ENCODE measurements at places on chromosomes 1 and 21.
A peak's percentile ranks its signal among the peaks of the same experiment; 100 is the strongest.

GRCh38 chr1:102628109-102628613, 480.2 kb downstream of the COL11A1 start:
- DNase-seq, result peak; percentile 86

DNA sequence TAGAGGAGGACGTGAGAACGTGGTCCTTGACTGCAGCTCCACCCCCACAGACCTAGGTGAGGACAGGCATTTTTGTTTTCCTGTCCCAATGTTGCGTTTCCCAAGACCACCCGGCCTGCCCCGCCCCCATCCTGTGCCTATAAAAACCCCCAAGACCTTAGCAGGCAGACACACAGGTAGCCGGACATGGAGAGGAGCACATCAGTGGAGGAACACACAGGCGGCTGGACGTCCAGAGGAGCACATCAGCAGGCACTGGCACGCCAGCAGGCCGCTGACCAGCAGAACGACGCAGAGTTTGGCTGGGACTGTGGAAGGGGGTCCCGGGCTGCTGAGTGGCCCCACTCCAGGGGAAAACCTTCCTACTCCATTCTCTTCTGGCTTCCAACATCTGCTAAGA, 12.7 kb upstream of the HMGCL start:
- no peak for DNase-seq

DNA sequence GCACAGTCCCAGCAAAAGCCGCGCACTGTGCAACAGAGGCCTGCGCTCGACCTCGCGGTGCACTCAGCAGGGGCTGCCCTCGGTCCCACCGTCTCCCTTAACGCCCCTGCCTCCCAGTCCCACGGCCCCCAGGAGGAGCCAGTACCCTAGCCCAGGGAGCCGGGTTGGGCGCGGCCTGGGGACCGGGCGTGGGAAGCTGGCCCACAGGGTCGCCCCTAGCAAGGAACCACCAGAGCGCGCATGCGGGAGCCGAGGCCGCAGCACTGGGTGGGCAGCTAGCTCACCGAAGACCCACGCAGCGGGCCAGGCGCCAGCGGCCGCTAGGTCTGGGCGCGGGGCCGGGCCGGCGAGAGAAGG, 21.6 kb upstream of the ZNF678 start:
- DNase-seq, result no peak

GRCh38 chr1:221451741-221452140, 290.1 kb downstream of the DUSP10 start:
- no peak for DNase-seq

DNA sequence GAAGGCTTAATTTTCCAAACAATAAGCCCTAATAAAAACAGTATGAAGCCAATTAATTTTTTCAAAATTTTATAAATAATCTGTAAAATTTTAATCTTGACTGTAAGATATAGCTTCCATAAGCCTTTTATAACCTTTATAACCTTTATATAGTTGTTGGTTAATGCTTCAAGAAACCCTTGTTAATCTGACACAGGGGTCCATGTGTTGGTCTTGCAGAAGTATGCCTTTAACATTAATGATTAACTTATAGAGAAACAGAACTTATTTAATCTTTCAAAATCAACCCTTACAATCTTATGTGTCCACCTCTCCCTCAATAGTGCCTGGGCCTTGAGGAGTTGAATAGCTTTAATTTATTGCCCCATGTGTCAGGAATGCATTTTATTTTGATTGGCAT, 23.2 kb upstream of the HAO2 start:
- no peak for DNase-seq

GRCh38 chr21:34198231-34199120, 125.1 kb downstream of the MRPS6 start:
- no peak for DNase-seq

GRCh38 chr1:61078618-61079295, 3.6 kb upstream of the NFIA start:
- no peak for DNase-seq

GRCh38 chr1:206489980-206490770, 17.2 kb upstream of the RASSF5 start:
- DNase-seq, result no peak

DNA sequence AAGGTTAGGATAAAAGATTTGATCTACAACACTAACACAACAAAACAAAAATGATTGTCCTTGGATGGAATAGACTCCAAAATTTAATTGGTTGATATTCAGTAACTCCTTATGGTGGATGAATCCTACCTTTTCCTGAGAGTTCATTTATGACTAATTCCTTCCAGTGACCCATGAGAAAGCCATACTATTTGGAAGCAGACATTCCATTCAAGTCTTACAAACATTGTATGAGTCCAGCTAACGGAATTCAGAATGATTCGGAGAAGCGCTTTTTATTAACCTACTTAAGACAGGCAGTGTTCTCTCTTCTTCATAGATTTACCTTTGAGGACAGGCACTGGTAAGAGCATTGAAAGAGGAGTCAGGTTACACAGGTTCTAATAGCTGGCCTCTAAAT, 155.6 kb upstream of the ZNF648 start:
- DNase-seq, result no peak

DNA sequence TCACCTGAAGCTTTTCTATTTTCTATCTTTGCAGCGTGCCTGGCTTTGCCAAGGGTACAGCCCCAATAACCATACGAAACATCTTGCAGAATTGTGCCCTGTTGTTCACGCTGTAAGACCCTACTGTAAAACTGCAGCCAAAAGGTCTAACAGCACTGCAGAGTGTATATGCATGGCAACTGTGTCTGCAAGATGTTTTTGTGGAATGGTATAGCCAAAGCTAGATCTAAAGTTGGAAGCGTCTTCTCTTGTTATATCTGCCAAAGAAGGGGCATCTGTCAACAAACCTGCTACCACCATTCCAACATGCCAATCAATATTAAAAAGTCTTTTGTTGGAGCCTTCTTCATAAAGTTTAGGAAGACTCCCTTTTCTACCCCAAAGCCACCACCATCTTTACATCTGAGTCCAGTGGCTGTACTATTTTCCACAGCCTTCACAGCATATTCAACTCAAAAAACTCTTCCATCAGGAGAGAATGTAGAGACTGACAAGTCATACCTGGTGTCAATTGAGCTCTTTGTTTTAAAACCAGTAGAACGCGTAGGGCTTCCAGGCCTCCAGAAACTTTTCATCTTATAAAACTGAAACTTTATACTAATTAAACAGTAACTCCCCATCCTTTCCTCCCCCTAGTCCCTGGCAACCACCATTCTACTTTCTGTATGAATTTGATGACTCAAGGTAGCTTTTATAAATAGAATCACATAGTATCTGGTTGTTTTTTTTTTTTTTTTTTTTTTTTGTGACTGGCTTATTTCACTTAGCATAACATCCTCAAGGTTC, 40.0 kb downstream of the ZSCAN20 start:
- DNase-seq, result no peak

DNA sequence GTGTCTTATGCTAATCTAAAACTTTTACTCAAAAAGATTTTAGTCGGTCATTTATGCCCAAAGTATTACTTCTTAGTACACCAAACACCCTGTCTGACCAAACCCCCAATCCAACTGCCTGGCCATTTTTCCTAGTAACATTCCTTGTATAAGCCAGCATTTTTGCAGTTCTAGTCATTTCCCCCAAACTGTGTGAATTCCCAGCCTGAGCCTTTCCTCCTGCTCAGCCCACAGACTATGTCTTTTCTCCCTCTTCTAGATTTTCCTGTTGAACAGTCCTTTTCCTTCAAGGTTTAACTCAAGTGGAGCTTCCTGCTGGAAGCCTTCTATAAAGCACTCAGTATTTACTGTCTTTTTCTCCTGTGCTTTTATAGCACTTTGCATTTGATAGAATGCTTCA, 843.8 kb downstream of the USP25 start:
- no peak for DNase-seq

- no peak for DNase-seq
Observed at GRCh38 chr1:89884718-89885596, 64.1 kb downstream of the LRRC8D start.

DNA sequence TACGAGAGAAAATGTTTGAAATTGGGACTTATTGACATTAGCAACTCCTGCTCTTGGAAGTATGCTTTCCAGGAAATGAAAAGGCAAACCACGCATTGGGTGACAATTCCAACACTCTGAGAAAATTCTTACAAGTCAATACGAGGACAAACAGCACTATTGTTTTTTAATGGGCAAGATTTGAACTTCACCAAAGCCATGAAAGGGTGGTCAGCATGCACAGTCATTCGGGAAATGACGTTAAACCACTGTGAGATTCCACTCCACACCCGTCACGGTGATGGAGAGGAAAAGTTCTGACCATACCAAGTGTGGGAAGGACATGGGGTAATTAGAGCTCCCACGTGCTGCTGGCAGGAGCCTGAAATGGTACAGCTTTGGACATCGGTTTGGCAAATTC, 12.2 kb upstream of the PRXL2B start:
- DNase-seq, result no peak

DNA sequence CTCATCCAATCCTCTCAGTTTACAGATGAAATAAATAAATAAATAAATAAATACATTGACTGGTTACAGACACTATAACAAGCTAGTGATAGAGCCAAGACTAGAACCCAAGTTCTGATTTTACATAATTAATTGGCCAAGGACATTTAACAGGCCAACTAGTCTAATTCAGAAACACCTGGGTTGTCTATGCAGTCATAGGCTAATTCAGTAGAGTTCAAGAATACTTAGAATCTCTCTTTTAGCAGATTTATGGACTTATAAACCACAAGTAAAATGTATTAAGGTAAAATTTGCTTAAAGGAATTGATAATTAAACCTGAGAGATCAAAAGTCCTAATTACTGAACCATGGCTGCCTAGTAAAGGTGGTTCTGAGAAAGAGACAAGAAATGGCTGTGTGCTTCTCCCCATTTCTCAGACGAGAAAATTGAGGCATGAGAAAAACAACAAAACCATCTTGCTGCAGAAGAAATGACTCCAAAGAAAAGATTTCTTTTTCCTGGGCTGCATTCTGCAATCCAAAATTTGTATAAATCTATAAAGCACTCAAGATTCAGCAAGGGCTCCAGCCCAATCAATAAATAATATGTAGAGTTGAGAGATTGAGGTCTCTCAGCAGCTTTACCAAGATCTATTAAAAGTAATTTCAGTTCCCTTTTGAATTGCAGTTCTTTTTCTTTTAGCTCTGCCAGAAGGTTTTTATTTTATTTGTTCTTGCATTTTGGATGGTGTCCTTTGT, 98.3 kb downstream of the DUSP10 start:
- DNase-seq, result no peak

DNA sequence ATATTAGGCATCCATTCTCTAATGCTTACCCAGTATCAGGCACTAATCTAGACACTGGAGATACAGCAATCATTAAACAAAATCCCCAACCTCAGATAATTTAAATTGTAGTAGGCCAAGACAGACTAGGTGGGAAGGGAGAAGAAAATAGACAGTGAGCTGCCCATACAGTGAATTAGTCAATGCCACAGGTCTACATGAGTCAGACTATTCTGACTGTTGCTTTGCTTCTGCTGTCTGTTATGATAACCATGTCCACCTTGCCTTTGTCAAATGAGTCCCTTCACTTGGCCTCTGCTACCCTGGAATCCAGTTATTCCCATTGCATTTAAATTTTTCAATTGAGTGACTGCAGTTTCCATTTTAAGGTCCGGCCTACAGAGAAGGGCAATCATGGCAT, 59.5 kb downstream of the PIK3R3 start:
- no peak for DNase-seq

GRCh38 chr1:175221557-175222175, 29.1 kb upstream of the KIAA0040 start:
- no peak for DNase-seq

DNA sequence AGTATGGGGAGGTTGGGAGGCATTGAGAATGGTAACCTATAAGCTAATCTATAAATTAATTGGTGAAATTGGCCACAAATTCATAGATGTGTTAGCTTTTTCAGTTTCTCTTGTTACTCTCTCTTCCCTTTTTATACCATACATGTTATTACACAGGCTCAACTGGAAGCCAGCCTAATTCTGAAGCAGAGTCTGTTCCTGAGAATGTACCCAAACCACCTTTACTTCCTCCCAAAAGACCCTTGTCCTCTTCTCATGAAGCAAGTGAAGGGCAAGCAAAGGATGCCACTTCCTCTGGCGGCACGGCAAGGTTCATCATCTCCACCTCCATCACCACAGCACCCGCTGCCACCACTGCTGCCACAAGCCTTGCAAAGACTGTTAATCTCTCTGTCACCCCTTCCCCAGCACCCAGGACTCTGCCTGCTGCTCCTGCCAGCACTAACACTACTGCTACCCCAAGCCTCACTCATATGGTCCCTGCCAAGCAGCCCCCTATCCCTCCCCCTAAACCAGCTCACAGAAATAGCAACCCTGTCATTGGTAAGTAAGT, 39.5 kb upstream of the RCC1 start:
- DNase-seq, result no peak

- DNase-seq, result no peak
Observed at GRCh38 chr1:147105909-147106308, 66.4 kb downstream of the PRKAB2 start.

DNA sequence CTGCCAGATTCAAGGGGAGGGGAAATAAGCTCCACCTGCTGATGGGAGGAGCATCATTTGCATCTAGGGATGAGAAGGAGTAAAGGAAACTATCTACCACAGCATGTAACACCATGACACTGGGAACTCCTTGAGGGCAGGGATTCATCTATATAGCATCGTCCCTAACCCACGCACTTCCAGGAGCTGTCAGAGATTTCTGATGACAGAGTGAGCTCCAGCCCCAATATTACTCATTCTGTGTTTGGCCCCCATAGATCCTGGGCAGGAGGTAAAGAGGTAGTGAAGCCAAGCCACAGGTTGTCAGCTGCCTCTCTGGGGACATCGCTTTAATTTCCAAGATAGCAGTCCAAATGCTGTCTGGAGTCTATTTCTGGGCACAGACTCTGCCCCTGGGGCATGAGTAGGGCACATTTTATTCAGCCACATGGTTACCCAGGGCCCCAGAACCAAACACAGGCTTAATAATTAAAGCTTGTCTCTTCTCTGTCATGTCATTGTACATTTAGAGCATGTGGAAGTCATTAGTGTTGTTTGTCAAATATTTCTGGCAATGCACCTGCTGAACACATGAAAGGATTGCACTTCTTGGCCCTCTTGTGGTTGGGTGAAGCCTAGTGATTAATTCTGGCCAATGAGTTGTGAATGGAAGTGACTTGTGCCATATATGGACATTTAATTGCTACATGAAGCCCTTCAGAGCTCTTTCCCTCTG, 105.9 kb upstream of the POU3F1 start:
- DNase-seq, result peak; percentile 79

- no peak for DNase-seq
Observed at GRCh38 chr1:31054349-31054748, 11.2 kb downstream of the PUM1 start.

GRCh38 chr21:25895565-25896205, 160.9 kb downstream of the GABPA start:
- DNase-seq, result peak; percentile 53

All from NCI-H748 treated with DMSO at 0.1 percent for 48 hours (cell line).